ENCODE measurements at places on chromosomes 7 and 10. TPM values are rescaled to one million over a fixed set of nuclear protein-coding genes. Genes with fewer than 3 reads are reported as not detected.

NRF1 gene
- 18.1 TPM for total RNA-seq

DNA sequence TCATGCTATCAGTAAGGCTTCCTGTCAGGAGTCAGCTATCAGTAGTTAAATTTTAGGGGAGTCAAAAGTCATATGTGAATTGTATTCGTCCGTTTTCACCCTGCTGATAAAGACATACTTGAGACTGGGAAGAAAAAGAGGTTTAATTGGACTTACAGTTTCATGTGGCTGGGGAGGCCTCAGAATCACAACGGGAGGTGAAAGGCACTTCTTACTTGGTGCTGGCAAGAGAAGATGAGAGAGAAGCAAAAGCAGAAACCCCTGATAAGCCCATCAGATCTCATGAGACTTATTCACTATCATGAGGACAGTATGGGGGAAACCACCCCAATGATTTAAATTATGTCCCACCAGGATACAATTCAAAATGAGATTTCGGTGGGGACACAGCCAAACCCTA, 47.1 kb downstream of the KLF6 start:
- no peaks in the 10 kb centered on the region for H3K27me3 ChIP-seq
- no peak for DNase-seq
- H3K36me3 ChIP-seq, result no peaks in the 10 kb centered on the region
- no peak overlapping the region for H3K27ac ChIP-seq
- H3K4me1 ChIP-seq, result peaks cover 3% of the 10 kb centered on the region

DNA sequence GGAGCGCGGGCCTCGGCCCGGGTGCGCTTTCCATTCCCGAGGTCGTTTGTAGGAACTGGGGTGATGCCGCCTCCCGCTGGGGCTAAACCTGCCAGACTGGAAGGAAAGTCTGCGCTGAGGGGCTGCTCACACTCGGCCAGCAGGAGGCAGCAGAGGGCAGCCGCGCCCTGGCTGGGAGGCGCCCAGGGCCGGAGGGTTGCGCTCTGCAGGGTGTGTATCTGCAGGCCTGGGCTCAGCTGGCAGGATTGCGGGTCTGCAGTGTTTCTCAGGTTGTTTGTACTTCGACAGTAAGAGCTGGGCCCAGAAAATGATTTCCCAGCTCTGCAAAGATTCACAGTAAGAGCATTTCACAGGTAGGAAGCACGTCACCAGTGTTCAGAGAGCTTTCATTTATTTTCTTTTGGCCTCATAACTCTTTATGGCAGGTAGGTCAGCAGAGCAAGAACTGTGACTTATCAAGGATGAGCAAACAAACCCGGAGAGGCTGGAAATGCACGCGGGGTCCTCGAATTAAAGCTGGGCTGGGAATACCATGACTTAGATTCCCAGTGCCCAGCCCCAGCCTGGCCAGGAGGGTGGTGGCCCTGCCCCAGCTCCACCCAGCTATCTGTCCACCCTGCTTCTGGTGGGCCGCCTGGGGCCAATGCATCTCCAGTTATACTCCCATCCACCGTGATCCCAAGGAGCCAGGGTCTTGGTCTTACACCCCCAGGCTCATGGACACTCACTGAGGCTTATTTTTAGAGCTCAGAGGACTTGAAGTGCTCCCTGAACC, 15.2 kb upstream of the PPP2R2D start:
- H3K27me3 ChIP-seq, result peaks cover 3% of the 10 kb centered on the region
- no peak overlapping the region for H3K27ac ChIP-seq
- H3K4me3 ChIP-seq, result no peak overlapping the region
- DNase-seq, result peak; percentile 89
- peaks cover 4% of the 10 kb centered on the region for H3K36me3 ChIP-seq

DNA sequence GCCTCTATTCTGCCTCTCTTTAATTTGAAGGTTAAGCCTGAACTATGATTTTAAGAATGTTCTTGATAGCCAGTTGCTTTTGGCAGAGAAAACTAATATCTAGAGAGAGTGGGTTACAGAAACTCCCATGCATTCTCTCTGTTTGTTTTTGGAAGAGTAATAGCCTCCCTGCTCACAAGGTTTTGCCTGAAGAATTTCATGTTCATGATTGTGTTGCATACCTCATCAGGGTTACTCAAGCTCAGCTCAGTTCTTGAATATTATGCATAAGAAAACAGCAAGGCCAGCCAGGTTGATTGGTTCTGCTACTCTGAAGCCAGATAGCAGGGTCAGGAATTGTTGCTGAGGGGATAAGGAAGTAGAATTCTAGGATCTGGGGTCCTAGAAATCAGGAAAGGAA, 137.4 kb downstream of the MDFIC start:
- no peaks in the 10 kb centered on the region for H3K4me1 ChIP-seq
- no peaks in the 10 kb centered on the region for H3K27me3 ChIP-seq
- no peak overlapping the region for H3K27ac ChIP-seq
- H3K36me3 ChIP-seq, result no peaks in the 10 kb centered on the region
- no peak overlapping the region for H3K4me3 ChIP-seq
- no peak for DNase-seq

GRCh38 chr7:81195033-81195432, 276.2 kb upstream of the SEMA3C start:
- no peaks in the 10 kb centered on the region for H3K36me3 ChIP-seq
- H3K4me1 ChIP-seq, result no peaks in the 10 kb centered on the region
- no peaks in the 10 kb centered on the region for H3K27me3 ChIP-seq
- no peak overlapping the region for H3K4me3 ChIP-seq

GPR15LG gene
- not detected for total RNA-seq

GRCh38 chr10:7111561-7111960, 299.3 kb downstream of the SFMBT2 start:
- H3K27ac ChIP-seq, result no peak overlapping the region
- H3K4me3 ChIP-seq, result no peak overlapping the region
- H3K36me3 ChIP-seq, result no peaks in the 10 kb centered on the region
- H3K4me1 ChIP-seq, result no peaks in the 10 kb centered on the region
- DNase-seq, result no peak

GRCh38 chr7:42494736-42495135, 257.7 kb upstream of the GLI3 start:
- H3K4me1 ChIP-seq, result peaks cover 7% of the 10 kb centered on the region
- no peak overlapping the region for H3K4me3 ChIP-seq
- DNase-seq, result no peak
- H3K27ac ChIP-seq, result no peak overlapping the region
- H3K36me3 ChIP-seq, result no peaks in the 10 kb centered on the region

- no peak overlapping the region for H3K4me3 ChIP-seq
- H3K36me3 ChIP-seq, result no peaks in the 10 kb centered on the region
- peaks cover 2% of the 10 kb centered on the region for H3K27me3 ChIP-seq
- no peak overlapping the region for H3K27ac ChIP-seq
- DNase-seq, result no peak
Measured at GRCh38 chr7:41005374-41005901, 697.5 kb downstream of the INHBA start.

DNA sequence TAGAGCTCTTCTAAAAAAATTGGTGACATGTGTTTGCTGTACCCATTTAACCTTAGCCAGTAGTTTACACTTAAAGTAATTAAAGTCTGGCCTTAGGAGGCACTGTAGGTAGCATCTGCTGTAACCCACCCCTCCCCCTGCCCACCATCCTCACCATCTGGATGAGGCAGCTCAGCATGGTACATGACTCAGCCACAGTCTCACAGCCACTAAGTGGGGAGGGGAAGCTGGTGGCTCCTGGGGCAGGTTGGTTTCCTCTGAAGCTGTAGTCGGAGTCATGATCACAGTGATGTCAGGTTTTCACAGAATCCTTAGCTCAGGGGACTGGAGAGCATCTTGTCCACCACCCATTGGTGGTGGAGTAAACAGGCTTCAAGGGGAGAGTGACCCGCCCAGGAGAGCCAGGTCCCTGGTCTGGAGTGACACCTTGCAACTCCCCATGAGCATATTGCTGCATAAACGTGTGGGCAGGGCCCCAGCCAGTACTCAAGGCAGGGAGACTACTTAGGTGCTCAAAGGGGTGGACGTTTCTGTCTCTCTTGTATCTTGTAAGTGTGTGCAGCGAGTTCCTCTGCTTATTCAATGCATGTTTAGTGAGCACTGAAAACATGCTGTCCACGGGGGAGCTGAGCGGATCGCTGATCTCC, 125.9 kb downstream of the GRK5 start:
- no peak overlapping the region for H3K27ac ChIP-seq
- peaks cover 50% of the 10 kb centered on the region for H3K4me1 ChIP-seq
- H3K36me3 ChIP-seq, result peaks cover 58% of the 10 kb centered on the region
- H3K4me3 ChIP-seq, result no peak overlapping the region
- DNase-seq, result no peak
- peaks cover 27% of the 10 kb centered on the region for H3K27me3 ChIP-seq

DNA sequence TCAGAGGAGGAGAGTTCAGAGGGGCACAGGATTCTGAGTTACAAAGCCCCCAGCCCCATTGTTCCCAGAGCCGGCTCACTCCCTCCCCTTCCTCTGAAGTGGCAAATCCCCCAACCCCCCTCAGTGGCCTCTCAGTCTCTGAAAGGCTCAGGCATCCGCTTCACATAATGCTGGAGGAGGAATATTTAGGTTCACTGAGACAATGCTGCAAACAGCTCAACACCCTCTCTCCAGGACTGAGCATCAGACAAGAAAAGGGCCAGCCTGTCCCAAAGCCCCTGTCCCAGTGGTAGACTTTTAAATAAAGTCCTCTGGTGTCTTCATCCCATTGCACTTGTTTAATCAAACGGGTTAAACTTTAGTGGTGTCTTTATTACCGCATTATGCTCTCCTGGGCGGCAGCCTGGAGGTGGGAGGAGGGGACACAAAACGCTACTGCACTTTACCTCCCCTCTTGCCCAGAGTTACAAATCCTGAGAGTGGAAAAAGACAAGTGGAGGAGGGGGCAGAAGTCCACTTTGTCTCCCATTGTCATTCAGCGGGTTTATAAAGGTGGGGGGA, 257.9 kb downstream of the FGFR2 start:
- H3K36me3 ChIP-seq, result no peaks in the 10 kb centered on the region
- peak; percentile 27 for DNase-seq
- no peaks in the 10 kb centered on the region for H3K27me3 ChIP-seq

- peaks cover 4% of the 10 kb centered on the region for H3K4me1 ChIP-seq
- peak; percentile 74 for DNase-seq
- no peak overlapping the region for H3K4me3 ChIP-seq
- H3K36me3 ChIP-seq, result no peaks in the 10 kb centered on the region
Measured at GRCh38 chr10:94279835-94280709, 82.7 kb downstream of the NOC3L start.

DNA sequence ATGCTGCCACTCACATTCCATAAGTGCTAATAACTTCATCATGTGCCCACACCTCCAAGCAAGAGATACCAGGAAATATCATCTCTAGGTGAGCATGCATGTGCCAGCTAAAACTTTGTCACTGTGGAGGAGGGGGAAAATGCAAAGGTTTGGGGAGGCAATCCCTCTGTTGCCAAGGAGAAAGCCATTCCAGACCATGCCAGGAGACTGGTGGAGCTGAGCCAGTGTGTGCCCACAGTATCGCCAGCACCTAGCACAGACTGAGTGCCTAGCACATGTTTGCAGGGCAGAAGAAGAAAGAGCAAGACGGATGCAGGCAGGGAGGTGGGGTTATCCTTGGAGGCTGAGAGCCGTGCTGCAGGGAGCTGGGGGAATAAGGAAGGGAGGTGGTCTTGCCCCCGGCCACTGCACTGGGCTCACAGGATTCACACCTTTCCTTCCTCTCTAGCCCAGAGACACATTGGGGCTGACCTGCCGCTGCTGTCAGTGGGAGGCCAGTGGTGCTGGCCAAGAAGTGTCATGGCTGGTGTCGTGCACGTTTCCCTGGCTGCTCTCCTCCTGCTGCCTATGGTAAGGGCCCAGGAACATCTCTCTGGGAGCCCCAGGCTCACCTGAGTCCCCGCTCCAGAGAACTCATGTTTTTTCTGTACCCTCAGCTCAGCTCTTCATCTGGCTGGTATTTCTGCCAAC, 10.8 kb downstream of the ADCYAP1R1 start:
- no peak for DNase-seq
- no peak overlapping the region for H3K4me3 ChIP-seq
- peaks cover 10% of the 10 kb centered on the region for H3K4me1 ChIP-seq
- peaks cover 5% of the 10 kb centered on the region for H3K27me3 ChIP-seq
- no peak overlapping the region for H3K27ac ChIP-seq

DNA sequence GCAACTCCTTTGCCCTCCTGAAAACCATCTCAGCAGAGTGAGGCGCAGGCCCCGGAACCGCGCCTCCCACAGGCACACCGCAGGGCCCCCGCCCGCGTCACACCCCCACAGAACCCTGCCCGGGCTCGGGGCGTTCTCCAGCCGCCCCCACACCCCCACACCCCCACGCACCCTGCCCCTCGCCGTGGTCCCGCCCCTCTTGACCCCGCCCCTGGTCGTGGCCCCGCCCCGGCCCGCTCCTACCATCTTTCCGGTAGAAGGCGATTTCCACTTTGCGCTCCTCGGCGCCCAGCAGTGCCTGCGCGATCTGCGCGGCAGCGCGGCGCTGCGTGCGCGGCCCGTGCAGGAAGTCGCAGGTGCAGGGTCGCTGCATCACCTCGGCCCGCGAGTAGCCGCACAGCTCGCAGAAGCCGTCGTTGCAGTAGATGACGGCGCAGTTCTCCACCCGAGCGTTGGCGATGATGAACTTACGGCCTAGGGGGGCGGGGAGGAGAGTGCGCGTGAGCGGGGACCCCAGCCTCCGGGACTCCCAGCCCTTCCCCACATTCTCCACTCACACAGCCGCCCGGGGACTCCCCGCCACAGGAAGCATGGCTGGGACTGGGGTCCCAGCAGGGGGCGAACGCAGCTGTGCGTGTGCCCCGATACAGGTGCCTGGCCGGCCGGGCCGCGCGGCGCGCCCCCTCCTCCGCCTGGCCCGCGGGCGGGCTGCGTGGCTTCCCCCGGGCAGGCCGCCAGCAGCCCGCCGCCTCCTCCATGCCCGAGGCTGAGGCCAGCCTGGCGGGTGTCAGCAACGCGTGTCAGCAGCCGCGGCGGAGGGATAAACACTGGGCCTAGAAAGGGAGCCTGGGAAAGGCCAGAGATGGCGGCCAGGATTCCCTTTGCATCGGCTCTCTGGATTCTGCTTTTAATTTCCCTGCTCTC, 3.4 kb downstream of the KCNH2 start:
- peaks cover 12% of the 10 kb centered on the region for H3K36me3 ChIP-seq
- DNase-seq, result peak; percentile 36
- peaks cover 40% of the 10 kb centered on the region for H3K27me3 ChIP-seq
- no peak overlapping the region for H3K27ac ChIP-seq
- H3K4me3 ChIP-seq, result peak overlapping the region; percentile 47

TMEM270 gene
- not detected for total RNA-seq

DNA sequence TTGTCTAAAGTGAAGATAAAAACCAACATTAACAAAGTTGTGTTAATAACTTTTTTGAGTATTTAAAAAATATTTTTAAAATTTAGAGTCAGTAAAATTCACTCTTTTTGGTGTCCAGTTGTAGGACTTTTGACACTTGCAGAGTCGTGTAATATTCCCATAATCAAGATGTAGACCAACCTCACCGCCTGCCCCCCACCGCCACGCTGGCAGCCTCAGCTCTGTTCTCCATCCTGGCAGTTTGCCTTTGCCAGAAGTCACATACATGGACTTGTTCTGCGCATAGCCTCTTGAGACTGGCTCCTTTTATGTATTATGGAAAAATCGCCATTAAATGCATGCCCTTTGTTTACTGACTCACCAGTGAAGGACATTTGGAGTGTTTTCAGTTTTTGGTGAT, 27.3 kb upstream of the SYCE1 start:
- H3K27me3 ChIP-seq, result no peaks in the 10 kb centered on the region
- no peak for DNase-seq
- no peak overlapping the region for H3K27ac ChIP-seq
- no peaks in the 10 kb centered on the region for H3K4me1 ChIP-seq

MKX gene
- 0.80 TPM for total RNA-seq

C10orf143 gene
- total RNA-seq, result 3.4 TPM
